A172 (cell line): ENCODE measurements at places on chromosomes 12 and 14.

DNA sequence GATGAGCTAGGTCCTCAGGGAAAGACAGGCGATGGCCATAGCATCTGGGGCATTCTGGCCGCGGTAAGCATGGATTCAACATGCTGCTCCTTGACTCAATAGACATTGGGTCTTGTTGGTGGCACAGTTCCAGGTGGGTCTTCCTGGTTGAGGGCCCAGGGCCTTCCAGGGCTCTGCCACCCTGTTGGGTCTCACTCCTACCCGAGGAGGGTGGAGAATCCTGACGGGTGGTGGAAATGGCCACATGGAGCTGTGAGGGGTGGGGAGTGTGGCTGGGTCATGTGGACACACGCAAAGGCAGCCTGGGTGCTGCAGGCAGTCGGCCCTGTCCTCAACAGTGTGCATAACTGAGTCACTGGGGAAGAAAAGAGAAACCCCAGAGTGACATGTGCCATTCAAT, 148.1 kb downstream of the KIF26A start:
- no peak for DNase-seq

GRCh38 chr12:117874842-117875434, 93.9 kb downstream of the KSR2 start:
- DNase-seq, result peak; percentile 47

DNA sequence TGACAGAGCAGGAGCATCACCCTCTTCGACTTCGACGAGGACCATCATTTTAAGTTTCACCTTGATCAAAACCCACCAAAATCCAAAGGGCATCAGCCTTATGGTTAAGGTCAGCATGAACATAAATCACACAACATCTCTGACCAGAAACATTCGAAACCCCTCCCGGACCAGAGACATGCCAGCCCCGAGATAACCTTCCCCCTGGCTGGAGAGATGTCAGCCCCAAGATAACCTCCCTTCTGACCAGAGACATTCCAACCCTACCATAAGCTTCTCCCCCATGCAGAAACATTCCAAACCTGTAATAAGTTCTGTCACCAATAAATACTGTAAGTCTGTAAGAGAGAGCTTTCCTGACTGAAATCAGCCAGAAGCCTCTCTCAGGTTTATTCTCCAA, 6.3 kb downstream of the PCNX4 start:
- no peak for DNase-seq

DNA sequence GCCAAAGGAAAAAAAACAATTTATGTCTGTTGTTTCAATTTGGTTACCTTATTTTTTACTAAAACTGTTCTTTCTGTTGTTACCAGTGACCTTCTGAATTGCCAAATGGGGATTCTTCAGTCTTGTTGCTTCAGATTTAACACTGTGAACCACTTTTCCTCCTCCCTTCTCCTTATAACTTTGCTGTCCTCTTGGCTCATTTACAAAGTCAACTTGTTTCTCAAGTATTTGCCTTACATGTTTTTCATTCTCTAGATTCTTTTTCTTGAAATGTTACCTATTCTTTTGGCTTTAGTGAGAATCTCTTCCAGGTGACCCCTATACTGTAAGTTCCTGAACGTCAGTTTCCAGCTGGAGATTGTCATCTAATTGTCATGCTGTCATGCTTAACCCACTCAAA, 19.4 kb downstream of the FUT8 start:
- DNase-seq, result no peak

- DNase-seq, result no peak
Observed at GRCh38 chr12:92302041-92302829, 156.6 kb upstream of the BTG1 start.

GRCh38 chr14:33150666-33151428, 212.2 kb downstream of the NPAS3 start:
- no peak for DNase-seq

- no peak for DNase-seq
Observed at GRCh38 chr12:54217774-54218241, 29.0 kb upstream of the SMUG1 start.

DNA sequence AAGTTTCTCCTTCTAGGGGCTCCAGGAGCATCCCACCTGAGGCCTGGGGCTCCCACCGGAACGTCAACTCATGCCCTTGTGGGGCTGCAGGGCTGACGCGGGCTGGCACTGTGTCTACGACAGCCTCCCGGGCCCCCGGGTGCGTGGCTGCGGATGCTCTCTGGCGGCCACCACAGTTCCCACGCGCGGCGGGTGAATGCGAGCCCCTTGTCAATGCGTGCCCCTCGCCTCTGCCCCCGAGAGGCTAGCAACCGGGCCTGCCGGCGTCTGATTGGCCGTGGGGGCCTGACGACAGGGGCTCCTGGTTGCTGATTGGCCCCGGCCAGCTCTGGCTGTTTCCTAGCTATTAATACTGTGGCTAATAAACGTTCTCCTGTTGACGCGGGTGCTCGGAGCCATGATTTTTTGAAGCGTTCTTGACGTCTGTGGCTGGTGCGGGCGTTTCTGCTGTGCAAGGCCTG, 1.8 kb upstream of the MEG3 start:
- no peak for DNase-seq

GRCh38 chr12:123912415-123913380, 59.9 kb downstream of the CCDC92 start:
- DNase-seq, result no peak

DNA sequence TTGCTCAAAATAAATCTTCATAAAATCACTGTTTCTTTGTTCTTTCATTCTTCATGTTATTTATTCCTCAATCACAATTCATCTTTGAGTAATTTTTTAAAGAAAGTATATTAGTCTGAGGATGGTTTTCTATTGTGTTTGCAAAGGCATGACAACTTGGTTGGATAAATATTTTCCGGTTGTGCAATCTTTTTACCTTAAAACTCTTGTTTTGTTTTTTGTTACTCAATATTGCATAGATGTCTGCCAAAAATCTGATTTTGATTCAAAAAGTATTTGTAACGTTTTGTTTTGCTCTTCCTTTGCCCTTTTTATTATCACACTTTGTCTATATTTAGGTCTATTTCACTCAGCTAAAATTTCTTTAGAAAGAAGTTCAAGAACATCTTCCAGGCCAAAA, 86.2 kb upstream of the SYT1 start:
- no peak for DNase-seq

GRCh38 chr14:51711505-51711904, 59.8 kb downstream of the FRMD6 start:
- no peak for DNase-seq

DNA sequence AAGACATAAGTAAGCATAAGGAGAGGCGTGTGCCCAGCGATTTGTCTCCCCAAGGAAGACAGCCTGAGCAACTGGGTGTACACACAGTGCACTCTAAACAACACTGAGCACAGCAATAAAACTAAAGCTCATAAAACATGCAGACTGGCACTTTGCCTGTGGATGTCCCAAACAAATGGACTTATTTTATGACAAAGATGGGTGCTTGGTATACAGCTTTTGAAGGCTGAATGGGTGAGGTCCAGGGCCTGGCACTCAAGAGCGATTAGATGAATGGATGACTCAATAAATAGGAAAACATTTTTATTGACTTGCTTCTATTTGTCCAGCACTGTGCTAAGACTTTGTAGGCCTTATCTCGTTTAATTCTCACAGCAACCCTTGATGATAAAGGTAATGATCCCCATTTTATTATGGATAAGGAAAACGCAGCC, 28.5 kb downstream of the LGMN start:
- no peak for DNase-seq

GRCh38 chr14:42884100-42884499, 1277.4 kb downstream of the LRFN5 start:
- peak; percentile 56 for DNase-seq

DNA sequence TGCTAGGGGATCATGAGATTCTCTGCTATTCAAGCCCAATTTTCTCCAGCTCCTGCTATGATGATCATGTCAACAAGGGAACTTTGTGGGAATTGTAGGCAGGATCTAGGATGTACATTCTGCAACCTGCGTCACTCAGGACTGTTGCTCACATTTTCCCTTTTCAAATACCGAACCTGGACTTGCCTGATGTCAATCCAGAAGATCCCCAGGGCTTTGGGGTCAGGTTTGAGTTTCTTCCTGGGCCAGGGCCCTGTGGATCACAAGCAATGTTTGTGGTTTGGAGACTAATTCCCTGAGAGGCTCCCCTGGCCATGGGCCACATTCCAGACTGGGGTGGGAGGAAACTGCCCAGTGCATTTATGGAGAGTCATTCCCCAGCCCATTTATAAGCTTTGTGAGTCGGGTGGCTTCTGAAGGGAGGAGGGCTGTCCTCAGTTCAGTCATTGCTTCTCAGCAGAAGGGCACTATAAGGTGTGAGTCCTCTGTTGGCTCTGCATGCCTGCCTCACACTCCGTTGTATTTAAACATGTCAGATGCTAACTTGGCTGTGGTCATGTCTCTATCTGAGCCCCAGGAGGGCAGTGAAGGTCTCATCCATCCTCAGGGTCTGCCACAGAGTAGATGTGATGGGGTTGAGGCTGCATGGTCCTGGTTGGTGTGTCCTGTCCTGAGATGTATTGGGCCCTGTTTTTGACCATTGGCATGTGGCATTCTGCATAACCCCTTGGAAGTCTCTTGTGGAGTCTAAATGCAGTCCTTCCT, 6.5 kb downstream of the KRT86 start:
- DNase-seq, result peak; percentile 98

GRCh38 chr14:73722581-73722980, 8.4 kb upstream of the PNMA1 start:
- no peak for DNase-seq

DNA sequence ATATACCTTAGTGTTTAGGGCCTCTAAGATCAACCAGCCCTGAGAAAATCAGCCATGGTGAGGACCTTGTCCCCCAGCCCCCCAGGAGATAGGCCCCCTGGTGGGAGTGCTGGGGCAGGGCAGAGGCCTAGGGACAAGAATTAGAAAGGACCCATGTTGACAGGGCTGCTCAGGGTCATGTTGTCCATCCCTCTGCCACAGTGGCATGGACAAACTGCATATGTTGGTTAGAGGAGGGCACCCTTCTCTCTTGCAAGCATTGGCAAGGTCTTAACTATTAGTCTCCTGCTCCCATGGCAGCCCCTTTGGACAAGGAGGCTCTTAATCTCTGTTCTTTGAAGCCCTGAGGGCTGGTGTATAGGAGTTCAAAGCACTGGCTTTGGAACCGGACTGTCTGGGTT, 755 bp upstream of the PTPN6 start:
- DNase-seq, result no peak

DNA sequence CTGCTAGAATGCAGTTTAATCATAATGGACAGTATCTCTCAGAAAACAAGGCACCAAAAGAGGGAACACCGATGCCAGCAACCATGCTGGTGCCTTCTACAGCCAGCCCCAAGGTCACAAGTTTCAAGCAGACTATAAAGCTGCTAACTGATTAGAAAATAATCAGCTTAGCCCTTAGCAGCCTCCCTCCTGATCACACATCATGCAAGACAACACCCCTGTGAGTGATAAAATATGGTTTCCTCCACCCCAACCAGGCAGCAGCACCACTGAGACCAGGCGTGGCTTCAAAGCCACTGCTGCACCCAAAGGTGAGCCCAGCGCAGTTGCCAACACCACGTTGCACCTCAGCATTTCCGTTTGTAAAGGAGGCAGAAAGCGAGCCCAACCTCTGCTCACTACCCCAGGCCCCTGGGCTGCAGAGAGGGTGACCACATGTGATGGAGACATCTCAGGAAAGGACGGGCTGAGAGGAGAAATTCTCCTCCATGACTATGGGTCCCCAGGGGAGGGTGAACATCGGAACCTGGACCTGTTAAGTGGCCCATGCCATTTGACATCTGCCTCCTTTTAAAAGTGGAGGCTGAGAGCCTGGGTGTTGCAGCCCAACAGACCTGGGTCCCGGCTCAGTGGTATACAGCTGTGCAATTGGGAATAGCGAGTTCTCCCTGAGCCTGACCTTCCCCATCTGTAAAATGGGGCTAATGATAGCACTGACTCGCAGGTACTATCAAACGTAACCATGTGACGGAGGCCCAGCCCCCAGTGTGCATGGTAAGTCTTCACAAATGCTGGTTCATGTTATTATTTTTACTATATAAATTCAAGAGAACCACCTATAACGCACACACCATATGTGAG, 11.5 kb downstream of the ZFP36L1 start:
- DNase-seq, result no peak

- DNase-seq, result no peak
Observed at GRCh38 chr12:42585841-42586216, 3.7 kb downstream of the PRICKLE1 start.

GRCh38 chr14:56221382-56222128, 103.3 kb downstream of the PELI2 start:
- DNase-seq, result no peak

- no peak for DNase-seq
Observed at GRCh38 chr12:40435251-40435650, 210.5 kb downstream of the LRRK2 start.

GRCh38 chr14:63910583-63911363, 58.0 kb downstream of the SYNE2 start:
- no peak for DNase-seq

DNA sequence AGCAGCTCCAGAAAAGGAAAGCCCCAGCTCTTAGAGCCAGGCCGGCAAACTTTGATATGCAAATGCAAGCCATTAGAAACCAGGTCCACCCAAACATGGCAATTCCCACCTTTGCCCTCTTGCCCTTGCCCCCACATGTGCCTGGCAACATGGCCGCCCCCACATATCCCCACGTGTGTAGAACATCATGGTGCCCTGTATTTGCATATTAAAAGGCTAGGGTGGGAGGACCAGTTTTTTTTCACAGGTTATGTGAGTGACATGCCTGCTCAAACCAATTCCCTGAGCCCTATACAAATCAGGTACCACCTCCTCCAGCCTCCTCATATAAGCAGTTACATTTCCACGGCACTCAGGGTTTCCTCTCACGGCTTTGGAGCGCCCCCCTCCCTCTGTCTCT, 6.1 kb upstream of the ALDH1L2 start:
- no peak for DNase-seq

GRCh38 chr12:69720750-69721149, 17.9 kb upstream of the RAB3IP start:
- DNase-seq, result no peak
